ENCODE measurements at places on chromosomes 11 and 22.
A peak's percentile ranks its signal among the peaks of the same experiment; 100 is the strongest.

- peak; percentile 48 for DNase-seq
These were observed 7.5 kb downstream of the HSPA8 start for GRCh38 chr11:123054301-123055065.

- no peak for DNase-seq
These were observed 5.0 kb upstream of the SOX10 start for GRCh38 chr22:37989146-37990045.

DNA sequence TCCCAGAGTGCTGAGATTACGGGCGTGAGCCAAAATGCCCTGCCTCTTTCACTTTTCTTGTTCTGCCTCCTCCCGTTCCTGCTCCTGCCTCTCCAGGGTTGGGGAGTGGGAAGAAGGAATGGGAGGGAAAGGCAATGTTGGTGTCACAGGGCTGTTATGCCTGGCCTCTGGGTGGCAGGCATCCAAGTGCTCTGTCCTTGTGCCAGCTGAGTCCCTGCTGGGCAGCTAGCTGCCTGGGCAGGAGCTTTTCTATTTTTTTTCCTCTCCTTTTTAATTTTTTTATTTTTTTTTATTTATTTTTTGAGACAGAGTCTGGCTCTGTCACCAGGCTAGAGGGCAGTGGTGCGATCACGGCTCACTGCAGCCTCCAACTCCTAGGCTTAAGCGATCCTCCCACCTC is 4.1 kb upstream of the SAC3D1 start:
- DNase-seq: no peak

GRCh38 chr11:17230867-17231851 is 23.4 kb upstream of the PIK3C2A start:
- no peak for DNase-seq

- DNase-seq: no peak
These were observed 88.4 kb upstream of the TEAD1 start for GRCh38 chr11:12585861-12586260.

GRCh38 chr11:73759610-73760134 is 1.2 kb downstream of the RAB6A start:
- peak; percentile 56 for DNase-seq

GRCh38 chr11:92302770-92303169 is 78.2 kb downstream of the FAT3 start:
- no peak for DNase-seq

DNA sequence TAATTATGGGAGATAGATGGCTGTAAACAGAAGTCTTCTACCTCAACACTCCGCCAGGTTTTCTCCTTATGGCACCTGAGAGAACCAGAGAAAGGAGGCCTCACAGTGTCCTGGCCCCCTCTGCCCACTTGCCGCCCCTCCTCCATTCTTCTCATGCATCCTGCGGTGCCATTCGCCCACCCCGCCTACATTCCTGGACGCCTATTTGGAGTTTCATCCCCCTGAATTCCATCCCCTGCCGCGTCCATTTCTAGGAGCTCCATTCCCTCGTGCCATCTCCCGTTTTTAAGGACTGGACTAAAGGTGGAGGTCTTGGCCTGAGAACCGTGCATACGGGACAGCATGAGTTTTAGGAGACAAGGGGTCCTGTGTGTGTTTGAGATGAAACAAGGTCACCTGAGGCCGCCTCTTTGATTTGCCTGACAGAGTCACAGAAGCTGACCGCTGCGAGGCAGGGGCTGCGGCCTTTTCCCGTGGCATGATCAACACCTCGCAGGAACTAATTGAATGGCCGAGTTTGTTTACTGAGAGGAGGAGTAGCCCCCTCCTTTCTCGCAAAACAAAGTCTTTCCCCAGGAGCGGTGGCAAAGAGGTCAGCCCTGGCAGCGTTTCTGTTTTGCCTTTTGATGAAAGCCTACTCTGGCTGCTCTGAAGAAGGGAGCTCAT is 246.2 kb downstream of the ST3GAL4 start:
- DNase-seq: no peak

DNA sequence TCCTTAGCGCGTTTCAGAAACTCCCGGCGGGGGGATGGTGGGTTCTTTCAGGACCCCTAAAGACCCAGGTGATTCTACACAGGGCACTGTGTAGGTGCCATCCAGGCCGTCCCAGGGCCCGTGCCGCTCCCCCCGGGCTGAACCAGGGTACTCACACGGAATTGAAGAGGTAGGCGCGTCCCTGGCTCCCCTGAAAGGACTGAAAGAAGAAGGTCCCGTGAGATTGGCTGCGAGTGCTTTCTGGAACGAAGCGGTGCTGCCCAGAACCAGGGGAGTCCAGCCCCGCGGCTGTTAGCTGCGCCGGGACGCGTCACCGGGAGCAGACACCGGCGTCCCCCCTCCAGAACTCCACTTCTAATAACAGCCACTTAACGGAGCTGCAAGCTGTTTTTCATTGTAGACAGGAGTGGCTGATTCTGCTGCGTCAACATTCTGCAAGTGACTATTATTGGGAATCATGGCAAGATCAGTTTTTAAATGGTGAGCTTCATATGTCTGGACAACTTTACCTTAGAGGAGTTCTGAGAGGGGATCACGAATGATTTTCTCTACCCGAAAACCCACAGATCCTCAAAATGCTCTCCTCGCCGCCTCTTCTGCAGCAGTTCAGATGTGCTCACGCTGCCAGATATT is 31.8 kb downstream of the YPEL1 start:
- no peak for DNase-seq

DNA sequence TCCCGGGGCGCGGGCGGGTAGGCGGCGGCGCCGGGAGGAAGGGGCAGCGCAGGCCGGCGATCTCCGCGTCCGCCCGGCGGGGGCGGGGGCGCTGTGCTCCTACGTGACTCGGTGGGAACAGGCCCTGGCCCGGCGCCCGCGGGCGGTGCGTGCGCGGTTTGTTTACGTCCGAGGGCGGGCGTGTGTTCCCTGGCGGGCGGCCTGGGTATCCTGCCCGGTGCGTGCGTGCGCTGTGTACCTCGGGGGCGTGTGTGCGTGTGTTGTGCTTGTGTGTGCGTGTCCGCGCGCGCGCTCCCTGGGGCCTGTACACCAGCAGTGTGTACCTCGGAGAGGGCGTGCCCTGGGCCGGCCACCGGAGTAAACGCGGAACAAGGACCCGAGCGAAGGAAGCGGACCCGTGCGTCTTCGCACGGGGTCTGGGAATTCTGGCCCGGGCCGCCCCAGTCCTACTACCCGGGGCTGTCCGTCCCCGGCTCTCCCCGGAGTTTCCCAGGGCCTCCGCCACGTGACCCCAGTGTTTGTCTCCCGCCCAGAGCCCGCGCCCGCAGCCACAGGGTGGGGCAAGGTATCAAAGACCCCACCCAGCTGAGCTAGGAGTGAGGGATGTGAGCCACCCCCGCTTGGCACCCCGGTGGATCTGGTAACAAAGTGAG is 769 bp downstream of the MAFF start:
- DNase-seq: peak; percentile 85

GRCh38 chr11:7473717-7474116 is 11.6 kb upstream of the OLFML1 start:
- DNase-seq: no peak

DNA sequence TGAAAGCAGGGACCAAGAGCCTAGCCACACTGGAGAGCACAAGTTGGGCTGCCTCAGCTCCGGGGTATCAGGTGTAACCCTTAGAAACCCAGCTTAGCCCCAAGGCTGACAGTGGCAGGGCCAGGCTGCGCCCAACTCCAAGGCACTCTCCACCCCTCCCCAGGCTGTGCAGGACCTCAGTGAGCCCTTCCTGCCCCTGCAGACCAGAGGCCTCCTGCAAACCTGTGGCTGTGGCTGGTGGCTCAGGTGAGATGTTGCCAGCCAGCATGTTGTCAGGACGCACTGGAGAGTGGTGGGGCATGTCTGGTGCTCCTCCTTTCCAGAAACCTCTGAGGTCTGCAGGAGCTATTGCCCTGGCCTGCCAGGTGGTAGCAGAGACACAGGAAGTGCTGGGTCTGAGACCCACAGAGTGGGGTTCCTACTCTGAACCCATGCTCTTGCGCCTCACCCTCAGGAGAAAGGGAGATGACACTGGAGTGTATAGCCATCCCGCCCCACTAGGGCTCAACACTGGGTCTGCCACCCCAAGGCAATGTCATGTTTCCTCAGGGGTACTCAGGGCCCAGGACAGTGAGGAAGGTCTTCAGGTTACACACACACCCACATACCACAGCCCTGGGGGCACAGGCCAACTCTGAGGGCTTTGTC is 2.4 kb upstream of the SCARF2 start:
- no peak for DNase-seq
